ENCODE measurements at places on chromosomes 16 and 17. TPM values are rescaled to one million over a fixed set of nuclear protein-coding genes. Genes with fewer than 3 reads are reported as not detected.

Gene MYL11
- not detected for total RNA-seq

Gene GSDMA
- total RNA-seq = not detected

DNA sequence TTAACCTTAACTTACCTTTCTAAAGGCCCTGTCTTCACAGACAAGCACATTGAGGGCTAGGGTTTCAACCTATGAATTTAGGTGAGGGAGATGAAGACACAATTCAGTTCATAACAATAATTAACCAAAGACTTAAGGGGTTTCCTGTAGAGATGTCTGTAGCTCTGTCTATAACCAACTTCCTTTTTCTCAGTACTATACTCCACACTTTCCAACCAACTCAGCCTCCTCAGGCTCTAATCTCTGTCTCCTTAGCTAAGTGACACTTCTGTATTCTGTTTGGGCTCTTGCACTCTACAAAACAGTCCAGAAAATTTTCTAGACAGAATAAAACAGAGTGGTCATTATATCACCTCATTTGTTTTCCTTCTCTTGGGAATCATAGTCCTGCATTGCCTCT is 25.8 kb downstream of the CAPNS2 start:
- no peak for DNase-seq

GRCh38 chr17:77465358-77466041 is 324.7 kb downstream of the SEC14L1 start:
- DNase-seq = no peak

GRCh38 chr17:18176176-18176575 is 7.5 kb upstream of the ALKBH5 start:
- DNase-seq = no peak

DNA sequence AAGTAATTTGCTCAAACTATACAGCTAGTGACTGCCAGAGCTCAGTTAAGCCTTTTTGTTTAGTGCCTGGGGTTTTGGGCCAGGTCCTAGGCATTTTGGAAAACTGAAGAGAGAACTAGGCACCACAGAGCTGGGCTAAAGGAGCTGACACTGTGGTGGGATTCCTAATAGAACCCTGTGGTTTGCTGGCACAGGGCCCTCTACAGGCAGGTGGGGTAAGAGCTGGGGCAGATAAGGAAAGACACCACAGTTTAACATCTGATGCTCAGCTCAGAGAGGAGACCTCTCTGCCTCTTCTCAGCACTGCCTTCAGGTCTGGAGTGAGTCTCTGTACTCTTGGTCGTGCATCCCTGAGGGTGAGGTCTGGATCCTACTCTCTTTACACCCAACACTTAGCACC is 121.2 kb downstream of the SNX11 start:
- no peak for DNase-seq

Gene ACSM2B
- not detected for total RNA-seq

- no peak for DNase-seq
Measured at GRCh38 chr17:31072186-31072585, 22.6 kb upstream of the NF1 start.
